Vagina (tissue), 2 donors: ENCODE measurements at places on chromosomes 4 and X.

- no peak for DNase-seq
Measured at GRCh38 chrX:97158269-97158668, 274.6 kb downstream of the RPA4 start.

DNA sequence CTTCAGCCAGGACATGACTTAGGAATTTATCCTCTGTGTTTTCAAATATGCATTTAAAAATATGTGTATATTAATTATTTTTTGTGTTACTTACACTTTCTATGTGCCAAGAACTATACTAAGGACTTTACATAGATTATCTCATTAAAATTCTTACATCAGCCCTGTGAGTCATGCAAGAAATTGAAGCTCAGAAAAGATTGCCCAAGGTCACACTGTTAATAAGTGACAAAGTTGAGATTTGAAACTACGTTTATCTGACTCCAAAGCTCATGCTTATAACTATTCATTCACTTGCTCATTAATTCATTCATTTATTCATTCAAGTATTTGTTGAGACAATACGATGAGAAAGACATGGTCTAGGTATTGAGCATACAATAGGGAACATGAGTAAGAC lies 62.9 kb upstream of the CHRDL1 start:
- DNase-seq: no peak

DNA sequence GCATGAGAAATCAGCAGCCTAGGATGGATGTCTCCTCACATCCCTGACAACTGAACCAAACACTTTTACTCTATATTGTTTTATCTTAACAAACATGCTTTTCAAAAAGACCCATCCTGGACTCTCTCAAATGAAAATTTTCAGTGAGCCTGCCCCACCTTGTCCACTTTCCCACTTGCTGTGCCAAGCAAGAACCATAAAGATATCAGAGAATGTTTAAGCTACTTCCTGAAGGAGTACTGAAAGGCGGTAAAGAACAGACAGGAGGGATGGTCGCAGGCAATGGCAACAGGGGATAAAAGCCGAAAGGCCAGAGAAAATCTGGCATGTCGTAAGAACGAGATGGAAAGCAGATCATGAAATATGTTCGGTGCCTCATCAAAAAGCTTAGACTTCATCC lies 10.5 kb downstream of the APBB2 start:
- no peak for DNase-seq

DNA sequence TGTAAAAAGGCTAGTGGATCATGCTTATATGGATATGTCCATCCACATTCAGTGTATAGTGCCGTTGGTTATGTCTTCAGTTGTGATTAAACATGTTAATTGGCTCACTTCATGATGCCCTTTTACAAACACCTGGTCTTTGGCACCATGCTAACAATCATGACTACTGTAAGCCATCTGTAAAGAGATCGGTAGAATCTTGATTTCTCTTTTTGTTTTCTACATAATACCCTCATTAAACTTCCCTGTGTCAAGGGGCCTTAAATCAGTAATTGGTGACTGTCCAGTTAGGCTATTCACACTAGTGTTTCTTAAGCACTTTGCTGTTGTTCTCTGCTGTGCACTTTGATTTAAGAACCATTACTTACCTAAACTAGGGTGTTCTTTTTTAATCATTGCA lies 475.2 kb downstream of the RPA4 start:
- DNase-seq: no peak

- no peak for DNase-seq
Measured at GRCh38 chr4:121968859-121969258, 17.0 kb upstream of the TRPC3 start.

- DNase-seq: no peak
Measured at GRCh38 chrX:131802836-131803626, 220.1 kb upstream of the STK26 start.

- no peak for DNase-seq
Measured at GRCh38 chr4:20844311-20844710, 144.1 kb downstream of the PACRGL start.

DNA sequence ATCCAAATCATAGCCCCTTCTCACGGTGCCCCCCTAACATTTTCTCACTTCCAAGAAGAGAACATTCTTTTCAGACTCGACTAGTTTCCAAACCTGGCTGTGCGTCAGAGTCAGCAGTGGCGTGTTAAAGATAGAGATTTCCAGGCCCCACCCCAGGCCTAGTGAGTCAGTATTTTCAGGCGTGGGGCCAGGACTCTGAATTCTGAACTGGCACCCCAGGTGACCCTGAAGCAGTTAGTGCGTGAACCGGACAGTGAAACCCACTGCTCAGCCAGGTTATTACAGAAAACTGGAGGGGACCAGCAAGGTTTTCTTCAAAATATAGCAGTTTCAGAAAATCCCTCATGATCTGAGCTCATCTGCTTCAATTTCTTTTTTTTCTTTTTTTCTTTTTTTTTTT lies 35.0 kb upstream of the BCOR start:
- no peak for DNase-seq
